ENCODE measurements at places on chromosomes 1 and 21. TPM values are rescaled to one million over a fixed set of nuclear protein-coding genes. Genes with fewer than 3 reads are reported as not detected.

- DNase-seq, result no peak
- H3K27me3 ChIP-seq, result no peaks in the 10 kb centered on the region
- H3K4me1 ChIP-seq, result no peaks in the 10 kb centered on the region
Measured at GRCh38 chr1:215957663-215958062, 390.6 kb downstream of the KCTD3 start.

DNA sequence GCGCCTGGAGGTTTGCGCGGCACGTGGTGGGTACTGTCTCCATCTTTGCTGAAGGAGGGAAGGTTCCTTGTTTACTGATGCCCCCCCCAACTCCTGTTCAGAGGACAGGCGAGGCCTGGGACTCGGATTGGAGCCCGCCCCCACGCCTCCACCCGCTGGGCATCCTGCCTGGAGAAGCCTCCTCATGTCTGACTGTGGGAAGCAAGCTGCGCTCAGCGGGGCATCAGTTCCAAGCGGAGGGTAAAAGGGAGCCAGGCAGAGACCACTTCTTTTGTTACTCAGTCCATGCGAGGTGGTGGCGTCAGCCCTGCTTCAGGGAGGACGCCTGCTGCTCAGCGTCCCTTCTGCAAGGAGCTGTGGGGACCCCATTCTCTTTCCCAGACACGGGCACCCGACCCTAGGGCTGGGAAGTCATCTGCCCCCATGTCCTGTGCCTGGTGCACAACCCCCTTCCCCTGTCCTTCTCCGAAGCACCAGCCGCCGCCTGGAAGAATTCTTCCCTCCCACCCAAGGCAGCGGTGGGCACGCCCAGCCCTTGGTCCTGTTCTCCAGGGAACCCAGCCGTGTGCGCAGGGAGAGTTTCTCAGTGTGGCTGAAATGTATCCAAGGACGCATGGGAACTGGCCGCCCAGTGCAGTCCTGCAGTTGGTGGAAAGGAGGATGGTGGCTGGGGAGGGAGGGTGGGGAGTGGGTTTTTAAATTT, 414.0 kb downstream of the CAMTA1 start:
- no peak overlapping the region for H3K27ac ChIP-seq
- no peaks in the 10 kb centered on the region for H3K27me3 ChIP-seq
- no peaks in the 10 kb centered on the region for H3K36me3 ChIP-seq
- no peak overlapping the region for H3K4me3 ChIP-seq
- no peaks in the 10 kb centered on the region for H3K4me1 ChIP-seq

OR2T11 gene
- not detected for polyA plus RNA-seq

RBM15 gene
- 20.8 TPM for polyA plus RNA-seq

TP73 gene
- 1.4 TPM for polyA plus RNA-seq

PRRC2C gene
- 368 TPM for polyA plus RNA-seq

GRCh38 chr1:111097356-111098099, 42.4 kb downstream of the DRAM2 start:
- no peaks in the 10 kb centered on the region for H3K4me1 ChIP-seq
- 0 out of 2 replicates have a peak, but pooled peaks cover 5% of the 10 kb centered on the region for H3K36me3 ChIP-seq
- DNase-seq, result no peak
- no peaks in the 10 kb centered on the region for H3K27me3 ChIP-seq
- H3K4me3 ChIP-seq, result no peak overlapping the region
- H3K27ac ChIP-seq, result no peak overlapping the region

THEMIS2 gene
- polyA plus RNA-seq, result 8.1 TPM

- H3K27me3 ChIP-seq, result no peaks in the 10 kb centered on the region
- H3K27ac ChIP-seq, result no peak overlapping the region
- no peak overlapping the region for H3K4me3 ChIP-seq
- H3K36me3 ChIP-seq, result no peaks in the 10 kb centered on the region
- peak; percentile 28 for DNase-seq
- peaks cover 10% of the 10 kb centered on the region for H3K4me1 ChIP-seq
Measured at GRCh38 chr1:26302733-26303405, 3.6 kb downstream of the UBXN11 start.

DNA sequence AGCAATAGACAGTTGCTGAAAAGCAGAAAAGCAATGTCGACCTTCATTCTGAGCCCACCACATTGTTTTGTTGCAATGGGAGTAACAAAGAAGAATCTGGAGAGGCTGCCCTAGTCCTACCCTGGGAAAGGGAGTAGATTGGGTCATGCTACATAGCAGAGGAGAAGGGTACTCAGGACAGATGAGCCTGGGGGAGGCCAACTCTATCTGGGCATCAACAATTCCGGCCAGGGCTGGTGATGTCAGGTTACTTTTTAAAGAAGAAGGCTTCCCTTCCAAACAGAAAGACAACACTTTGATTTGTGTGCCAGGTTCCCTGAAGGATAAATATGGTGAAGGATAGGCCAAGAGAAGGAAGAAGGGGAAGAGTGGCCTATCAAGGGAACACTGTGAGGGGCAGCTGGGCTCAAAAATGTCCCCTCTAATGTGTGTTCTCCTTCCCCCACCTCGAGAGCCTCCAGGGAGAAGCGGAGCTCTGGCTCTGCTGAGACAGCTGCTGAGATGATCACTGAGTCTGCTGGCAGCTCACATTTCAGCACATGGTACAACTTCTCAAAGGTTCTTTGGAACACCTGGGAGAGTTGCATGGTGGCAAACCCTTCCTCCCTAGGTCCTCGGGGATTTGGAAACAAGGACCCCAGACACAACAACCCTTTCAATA, 3.2 kb upstream of the ADIPOR1 start:
- DNase-seq, result no peak
- peaks cover 5% of the 10 kb centered on the region for H3K4me1 ChIP-seq
- no peak overlapping the region for H3K27ac ChIP-seq
- no peaks in the 10 kb centered on the region for H3K27me3 ChIP-seq
- H3K36me3 ChIP-seq, result peaks cover 6% of the 10 kb centered on the region

NUCKS1 gene
- polyA plus RNA-seq, result 255 TPM

TMEM82 gene
- polyA plus RNA-seq, result 0.42 TPM

GRCh38 chr21:36127977-36128376, 6.9 kb upstream of the CBR3 start:
- peaks cover 14% of the 10 kb centered on the region for H3K4me1 ChIP-seq
- peaks cover 17% of the 10 kb centered on the region for H3K27me3 ChIP-seq
- H3K4me3 ChIP-seq, result no peak overlapping the region

GRCh38 chr1:100441651-100442050, 89.3 kb downstream of the CDC14A start:
- H3K4me3 ChIP-seq, result no peak overlapping the region
- H3K36me3 ChIP-seq, result no peaks in the 10 kb centered on the region
- no peak for DNase-seq
- no peaks in the 10 kb centered on the region for H3K27me3 ChIP-seq

- peaks cover 34% of the 10 kb centered on the region for H3K4me1 ChIP-seq
- no peaks in the 10 kb centered on the region for H3K27me3 ChIP-seq
- H3K36me3 ChIP-seq, result peaks cover 9% of the 10 kb centered on the region
- peak overlapping the region; percentile 71 for H3K27ac ChIP-seq
- no peak overlapping the region for H3K4me3 ChIP-seq
Measured at GRCh38 chr1:23100074-23100748, 68.4 kb downstream of the LUZP1 start.

GRCh38 chr1:7002728-7003127, 217.5 kb downstream of the CAMTA1 start:
- no peak overlapping the region for H3K27ac ChIP-seq
- DNase-seq, result peak; percentile 35
- 0 out of 2 replicates have a peak, but pooled peaks cover 4% of the 10 kb centered on the region for H3K4me1 ChIP-seq
- H3K27me3 ChIP-seq, result no peaks in the 10 kb centered on the region

DNA sequence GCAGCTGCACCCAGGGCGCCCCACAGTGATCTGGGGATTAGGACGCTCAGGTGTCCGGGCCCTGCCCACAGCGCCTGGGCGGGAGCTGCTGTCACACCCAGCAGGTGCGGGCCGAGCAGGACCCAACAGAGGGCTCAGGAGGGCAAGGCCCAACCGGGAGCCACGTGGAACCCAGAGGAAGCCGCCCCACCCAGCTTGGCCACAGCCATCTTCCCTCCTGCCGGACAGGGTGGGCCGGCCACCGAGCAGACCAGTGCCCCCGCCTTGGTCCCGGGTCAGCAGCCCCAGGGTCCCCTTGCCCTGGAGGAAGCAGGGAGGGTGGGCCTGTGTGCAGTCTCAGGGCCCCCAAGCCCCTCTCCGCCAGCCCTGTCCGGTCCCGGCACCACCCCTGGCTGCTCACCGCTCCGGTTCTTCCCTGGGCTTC, 6.3 kb upstream of the TTLL10 start:
- H3K4me1 ChIP-seq, result peaks cover 10% of the 10 kb centered on the region
- H3K27me3 ChIP-seq, result no peaks in the 10 kb centered on the region
- H3K27ac ChIP-seq, result no peak overlapping the region
- no peaks in the 10 kb centered on the region for H3K36me3 ChIP-seq

DNA sequence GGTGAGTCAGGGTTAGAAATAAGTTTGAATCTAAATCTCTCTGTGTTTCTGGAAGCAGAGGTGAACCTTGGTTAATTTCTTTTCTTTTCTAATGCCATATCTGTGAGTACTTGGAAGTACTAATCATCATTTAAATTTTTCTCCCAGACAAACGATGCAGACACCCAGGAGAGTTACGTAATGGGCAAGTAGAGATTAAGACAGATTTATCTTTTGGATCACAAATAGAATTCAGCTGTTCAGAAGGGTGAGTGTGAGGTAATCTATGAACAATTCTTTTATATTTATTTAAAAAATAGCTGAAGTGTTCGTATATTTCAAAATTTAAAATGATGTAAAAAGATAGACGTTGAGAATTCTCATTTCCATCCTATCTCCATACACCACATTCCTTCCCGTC, 11.2 kb downstream of the C4BPA start:
- no peaks in the 10 kb centered on the region for H3K36me3 ChIP-seq
- H3K27me3 ChIP-seq, result no peaks in the 10 kb centered on the region
- no peak overlapping the region for H3K27ac ChIP-seq
- H3K4me3 ChIP-seq, result no peak overlapping the region
- no peaks in the 10 kb centered on the region for H3K4me1 ChIP-seq

GRCh38 chr1:35692317-35692716, 26.4 kb downstream of the C1orf216 start:
- H3K4me3 ChIP-seq, result no peak overlapping the region
- no peaks in the 10 kb centered on the region for H3K36me3 ChIP-seq
- no peak for DNase-seq

- H3K4me1 ChIP-seq, result peaks cover 4% of the 10 kb centered on the region
- no peak overlapping the region for H3K4me3 ChIP-seq
- DNase-seq, result no peak
- H3K27ac ChIP-seq, result no peak overlapping the region
Measured at GRCh38 chr1:64624218-64624713, 120.6 kb upstream of the RAVER2 start.

DNA sequence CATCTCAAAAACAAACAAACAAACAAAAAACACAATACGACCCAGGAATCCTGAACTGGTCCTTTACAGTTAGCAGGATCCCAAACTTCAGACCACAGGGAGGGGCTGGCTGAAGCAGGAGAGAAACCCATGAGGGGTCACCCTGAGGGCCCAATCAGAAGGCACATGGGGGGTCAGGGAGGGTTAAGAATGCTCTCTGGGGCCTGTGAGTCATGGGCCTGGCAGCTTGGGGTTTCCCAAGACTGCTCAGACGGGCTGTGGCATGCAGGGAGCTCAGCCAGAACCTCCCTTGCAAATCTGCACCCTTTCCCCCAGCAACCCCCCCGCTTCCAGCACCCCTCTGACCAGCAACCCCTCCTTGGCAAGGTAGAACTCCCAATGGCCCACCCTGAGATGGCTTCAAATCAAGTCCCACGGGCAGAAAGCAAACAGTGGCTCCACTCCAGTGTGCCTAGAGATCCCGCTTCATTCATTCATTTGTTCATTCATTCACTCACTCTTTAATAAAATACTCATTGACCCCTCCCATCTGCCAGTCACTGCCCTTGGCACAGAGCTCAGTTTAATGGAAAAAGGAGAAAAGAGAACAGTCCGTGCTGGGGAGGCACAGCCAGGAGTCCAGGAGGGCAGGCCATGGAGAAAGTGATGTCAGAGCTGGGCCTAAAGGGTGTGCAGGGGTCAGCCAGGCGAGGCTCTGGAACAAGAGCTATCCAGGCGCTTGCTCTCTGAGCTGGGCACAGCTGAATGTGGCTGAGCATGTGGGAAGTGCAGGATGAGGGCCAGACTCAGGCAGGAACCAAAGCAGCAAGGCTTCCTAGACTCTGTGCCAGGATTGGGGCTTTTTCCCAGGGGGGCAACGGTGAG, 8.2 kb downstream of the UQCRHL start:
- peaks cover 12% of the 10 kb centered on the region for H3K4me1 ChIP-seq
- no peaks in the 10 kb centered on the region for H3K36me3 ChIP-seq
- H3K27ac ChIP-seq, result no peak overlapping the region
- no peaks in the 10 kb centered on the region for H3K27me3 ChIP-seq

All from GM23338 (cell line).